Neural progenitor cell (in vitro differentiated cells): ENCODE measurements at places on chromosomes 7 and 10. TPM values are rescaled to one million over a fixed set of nuclear protein-coding genes. Genes with fewer than 3 reads are reported as not detected.

- DNase-seq = no peak
Observed at GRCh38 chr10:13139676-13140075, 21.7 kb upstream of the MCM10 start.

DNA sequence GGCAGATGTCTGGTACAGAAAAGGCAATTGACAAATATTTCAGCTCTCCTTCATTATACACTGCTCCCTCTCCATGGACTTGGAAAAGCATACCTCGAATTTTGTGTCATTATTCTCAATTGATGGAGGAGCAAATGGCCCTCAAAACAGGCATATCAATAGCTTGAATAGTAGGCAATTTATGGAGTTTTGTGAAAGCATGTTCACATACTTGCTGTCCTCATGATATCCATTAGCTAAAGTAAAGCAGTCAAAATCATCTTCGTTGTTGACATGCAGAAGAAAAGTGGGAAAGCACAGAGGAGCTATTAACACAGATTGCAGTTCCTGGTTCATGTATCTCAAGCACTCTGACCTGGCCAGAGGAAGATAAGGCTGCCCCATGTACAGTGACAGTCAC lies 472.8 kb downstream of the CCSER2 start:
- DNase-seq = no peak

The OPN1SW gene
- total RNA-seq = 0.46 TPM in 1 of 2 replicates, not detected in the other

DNA sequence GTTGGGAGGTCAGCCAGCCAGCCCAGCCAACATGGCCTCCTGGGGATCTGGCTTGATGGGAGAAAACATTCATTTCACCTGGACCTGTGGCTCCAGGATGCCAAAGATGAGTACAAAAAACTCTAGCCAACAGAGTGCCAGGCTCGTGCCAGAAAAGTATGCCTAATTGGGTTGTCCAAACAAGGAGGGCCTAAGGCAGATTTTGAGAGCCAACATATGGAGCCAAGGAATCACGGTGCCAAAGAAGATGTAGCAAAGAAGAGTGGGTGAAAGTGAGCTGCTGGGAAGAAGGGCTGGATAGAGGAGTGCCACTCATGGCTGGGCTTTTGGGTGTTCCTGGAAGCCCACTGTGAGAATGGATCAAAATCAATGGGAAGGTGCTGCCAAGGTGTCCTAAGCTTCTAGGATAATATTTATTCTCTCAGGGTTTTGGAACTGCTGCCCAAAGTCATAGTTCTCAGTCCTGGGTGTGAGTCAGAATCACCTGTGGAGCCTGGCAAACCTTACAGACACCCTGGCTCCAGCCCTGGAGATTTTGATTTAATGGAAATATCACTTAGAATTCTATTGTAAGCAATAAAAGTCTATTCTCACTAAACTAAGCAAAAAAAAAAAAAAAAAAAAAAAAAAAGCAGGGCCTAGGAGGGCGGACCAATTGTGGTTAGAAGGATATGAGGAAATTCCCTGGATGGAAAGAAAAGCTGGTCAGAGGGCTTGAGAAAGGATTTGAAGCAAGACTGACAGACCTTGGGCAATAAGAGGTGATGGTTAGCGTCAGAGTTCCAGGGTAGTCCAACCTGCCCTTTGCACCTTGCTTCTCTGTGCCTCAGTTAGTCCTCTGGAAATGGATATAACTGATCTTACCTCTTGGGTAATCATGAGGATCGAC lies 182.2 kb upstream of the PRR15 start:
- DNase-seq = no peak

- peak; percentile 68 for DNase-seq
Observed at GRCh38 chr7:25408012-25408687, 179.9 kb upstream of the NPVF start.

The TMEM229A gene
- total RNA-seq = 0.06 TPM in 1 of 2 replicates, not detected in the other

DNA sequence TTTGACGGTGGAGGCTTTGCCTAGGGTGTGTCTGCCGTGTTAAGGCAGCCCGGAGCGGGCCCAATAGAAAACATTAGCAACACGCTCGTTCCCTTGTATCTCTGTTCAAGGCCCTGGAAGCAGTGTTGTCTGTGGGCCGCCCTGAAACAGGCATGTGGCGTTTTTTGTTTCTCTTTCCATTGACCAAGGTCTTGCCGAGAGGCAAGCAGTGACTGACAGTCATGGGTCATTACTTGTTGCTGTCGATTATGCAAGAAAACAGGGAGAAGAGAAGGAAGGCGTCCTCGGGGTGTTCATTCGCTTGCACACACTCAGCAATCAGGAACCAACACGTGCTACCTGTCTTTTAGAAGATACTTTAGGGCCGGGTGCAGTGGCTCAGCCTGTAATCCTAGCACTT lies 92.5 kb downstream of the EZH2 start:
- DNase-seq = no peak

DNA sequence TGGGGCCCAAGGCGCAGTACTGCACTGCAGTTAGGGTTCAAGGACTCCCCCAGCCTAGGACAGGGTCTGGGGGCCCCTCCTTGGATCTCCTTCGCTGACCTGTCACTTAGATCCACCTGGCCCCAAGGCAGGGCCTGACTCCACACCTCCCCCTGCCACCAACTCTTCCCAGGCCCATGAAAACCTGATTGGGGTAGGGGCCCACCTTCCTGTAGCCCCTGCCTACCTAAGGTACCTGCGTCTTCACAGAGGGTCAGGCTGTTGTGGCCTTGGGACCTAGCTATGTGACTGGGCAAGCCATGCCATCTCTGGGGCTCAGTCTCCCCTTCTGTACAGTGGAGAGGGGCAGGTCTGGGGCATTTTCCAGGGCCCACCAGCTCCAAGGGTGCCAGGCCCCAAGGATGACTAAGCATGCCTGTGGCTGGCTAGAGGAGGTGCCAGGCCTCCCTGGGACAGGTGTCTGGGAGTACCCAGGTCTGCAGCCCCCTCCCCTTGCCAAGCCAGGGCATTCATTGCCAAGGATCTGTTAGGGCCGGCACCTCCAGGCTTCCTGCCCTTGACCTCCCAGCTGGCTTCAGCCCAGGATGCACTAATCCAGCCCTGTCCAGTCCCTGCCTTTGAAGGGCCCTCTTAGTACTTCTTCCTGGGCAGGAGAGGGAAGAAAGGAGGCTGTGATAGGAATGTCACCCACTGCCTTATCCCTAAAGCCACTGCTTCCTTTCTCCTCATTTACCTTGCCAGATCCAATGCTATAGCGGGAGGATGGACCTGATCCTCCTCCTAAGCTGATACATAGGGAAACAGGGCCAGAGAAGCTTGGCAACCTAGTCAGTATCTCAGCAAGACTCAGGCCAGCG lies 1.3 kb downstream of the LIMK1 start:
- no peak for DNase-seq

GRCh38 chr10:131251146-131251541 lies 60.4 kb downstream of the TCERG1L start:
- DNase-seq = peak; percentile 38

DNA sequence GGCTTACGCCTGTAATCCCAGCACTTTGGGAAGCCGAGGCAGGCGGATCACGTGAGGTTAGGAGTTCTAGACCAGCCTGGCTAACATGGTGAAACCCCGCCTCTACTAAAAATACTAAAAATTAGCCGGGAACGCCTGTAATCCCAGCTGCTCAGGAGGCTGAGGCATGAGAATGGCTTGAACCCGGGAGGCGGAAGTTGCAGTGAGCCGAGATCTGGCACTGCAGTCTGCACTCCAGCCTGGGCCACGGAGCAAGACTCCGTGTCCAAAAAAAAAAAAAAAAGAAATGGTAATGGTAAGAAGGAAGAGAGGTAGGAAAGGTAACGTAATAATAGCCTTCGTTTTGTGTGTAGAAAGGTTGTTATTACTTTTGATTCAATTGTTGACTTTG lies 1.2 kb downstream of the HSPA14 start:
- peak; percentile 18 for DNase-seq

DNA sequence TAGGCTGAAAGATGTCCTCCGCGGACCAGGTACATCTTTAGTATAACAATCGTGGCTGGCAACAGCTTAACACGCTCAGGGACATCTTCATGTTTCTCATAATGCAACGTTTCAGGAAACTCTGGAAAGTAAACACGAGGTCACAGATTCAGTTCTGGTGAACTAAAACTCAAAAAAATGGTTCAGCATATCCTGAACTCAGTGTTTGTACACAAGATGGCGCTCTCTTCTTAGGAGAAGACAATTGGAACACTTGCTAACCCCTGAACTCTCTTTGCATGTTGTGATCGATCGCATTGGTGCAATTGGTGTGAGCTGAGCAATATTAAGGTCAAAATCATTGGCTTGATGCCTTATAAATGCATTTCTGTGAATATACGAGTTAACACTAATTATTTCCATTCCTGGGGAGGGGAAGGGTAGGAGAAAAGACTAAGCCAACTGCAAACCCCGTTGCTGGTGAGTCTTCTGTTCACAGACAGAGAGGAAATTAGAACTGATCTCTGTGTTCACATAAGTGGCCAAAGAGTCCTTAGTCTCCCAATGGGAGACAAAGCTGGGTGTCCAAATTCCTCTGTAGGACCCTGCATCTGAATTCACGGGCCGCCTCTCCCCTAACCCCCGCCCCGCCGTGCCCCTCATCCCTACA lies 52.6 kb upstream of the FAM180A start:
- DNase-seq = peak; percentile 88

The GIMAP6 gene
- not detected in 2 replicates for total RNA-seq

DNA sequence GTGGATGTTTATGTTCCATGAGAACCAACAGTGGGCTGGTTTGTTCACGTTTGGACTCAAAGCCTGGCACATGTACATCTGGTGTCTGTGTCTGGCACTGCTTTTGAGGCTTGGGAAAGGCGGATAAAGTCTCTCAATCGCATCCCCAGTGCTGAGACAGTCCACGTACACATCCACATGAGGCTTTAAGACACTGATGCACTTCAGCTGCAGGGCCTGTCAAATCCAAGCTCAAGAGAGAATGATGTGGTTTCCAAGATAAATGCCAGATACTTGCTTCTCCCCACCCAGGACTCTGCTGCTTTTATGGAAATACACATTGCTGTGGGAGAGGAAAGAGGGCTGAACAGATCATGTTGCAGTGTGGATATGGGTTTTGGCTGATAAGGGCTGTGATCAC lies 178.4 kb downstream of the ADARB2 start:
- no peak for DNase-seq

The GPC2 gene
- 17.0 and 61.0 TPM in 2 replicates for total RNA-seq

The ATP6V1F gene
- 61.4 and 81.8 TPM in 2 replicates for total RNA-seq

DNA sequence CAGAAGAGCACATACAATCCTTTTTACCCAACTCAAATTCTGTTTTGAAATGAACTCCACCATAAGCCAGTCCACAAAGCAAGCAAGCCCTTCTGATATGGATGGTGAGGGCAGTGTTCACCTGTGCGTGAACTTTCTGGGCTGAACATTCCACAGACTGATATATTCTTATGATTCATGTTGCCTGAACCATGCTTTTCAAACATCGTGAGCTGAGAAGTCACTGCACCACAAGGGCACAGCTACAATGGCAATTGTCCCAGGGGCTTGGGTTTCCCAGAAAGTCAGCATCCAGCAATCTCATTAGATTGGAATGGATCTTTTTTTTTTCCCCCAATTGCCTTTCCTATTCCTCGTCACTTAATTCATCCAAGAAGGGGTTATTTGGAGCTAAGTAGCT lies 86.9 kb upstream of the ZNF438 start:
- DNase-seq = no peak

DNA sequence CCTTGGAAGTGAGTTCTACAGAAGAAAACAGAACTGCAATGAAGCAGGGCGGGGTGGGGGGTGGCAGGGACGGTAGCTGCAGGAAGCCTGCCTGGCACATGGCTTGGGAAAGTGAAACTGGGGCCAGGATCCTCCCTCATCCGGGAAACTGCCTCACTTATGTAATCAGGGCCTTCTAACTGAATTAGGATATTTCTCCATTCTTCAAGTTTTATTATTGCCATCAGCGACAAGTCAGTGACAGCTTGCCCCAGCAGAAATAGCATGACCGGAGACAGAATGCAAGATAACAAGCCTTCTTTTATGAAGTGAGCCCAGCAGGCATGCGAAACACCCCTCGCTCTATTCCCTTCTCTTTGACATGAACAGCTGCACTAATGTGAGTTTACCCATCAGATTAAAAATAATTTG lies 77.5 kb upstream of the CACUL1 start:
- DNase-seq = no peak
